Fibroblast of pulmonary artery (primary cell): ENCODE measurements at places on chromosomes 5 and 9.

DNA sequence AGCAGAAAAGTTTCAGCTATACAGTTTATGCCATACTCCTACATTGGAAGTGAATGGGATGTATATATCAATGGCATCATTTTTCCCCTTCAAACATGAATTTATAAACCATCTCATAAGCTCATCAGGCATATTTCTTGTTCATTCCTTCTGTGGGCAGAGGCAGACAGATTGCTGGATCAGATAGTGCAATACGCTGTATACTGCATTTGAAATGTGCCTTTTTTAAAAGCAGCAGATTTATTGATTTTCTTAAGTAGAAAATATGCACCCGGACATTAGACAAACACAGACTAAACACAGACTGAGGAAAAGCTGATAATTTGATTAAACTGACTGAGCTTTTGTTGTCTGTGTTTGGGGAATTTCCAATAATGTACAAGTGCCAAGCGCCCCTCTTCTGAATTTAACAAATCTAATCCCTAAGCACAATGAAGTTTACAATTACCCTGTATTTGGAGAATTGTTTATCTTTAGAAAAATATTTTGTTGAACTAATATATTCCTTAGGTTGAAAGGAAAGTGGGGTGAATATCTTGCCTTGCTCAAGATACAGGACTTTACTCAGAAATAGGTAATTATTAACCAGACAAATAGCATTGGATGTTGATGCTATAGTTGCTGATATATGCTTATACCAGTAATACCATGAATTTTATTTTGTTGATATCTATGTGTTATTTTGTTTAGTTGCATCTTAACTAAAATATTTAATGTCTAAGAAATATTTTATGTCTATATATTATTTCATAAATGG is 566.6 kb upstream of the MEF2C start:
- DNase-seq = no peak

GRCh38 chr5:141780240-141780951 is 97.8 kb downstream of the PCDH1 start:
- no peak for DNase-seq

- DNase-seq = no peak
Measured at GRCh38 chr9:124475158-124475867, 25.1 kb downstream of the ADGRD2 start.

GRCh38 chr5:24535646-24536045 is 109.1 kb downstream of the CDH10 start:
- DNase-seq = no peak
